ENCODE measurements at places on chromosomes 12 and 14.

DNA sequence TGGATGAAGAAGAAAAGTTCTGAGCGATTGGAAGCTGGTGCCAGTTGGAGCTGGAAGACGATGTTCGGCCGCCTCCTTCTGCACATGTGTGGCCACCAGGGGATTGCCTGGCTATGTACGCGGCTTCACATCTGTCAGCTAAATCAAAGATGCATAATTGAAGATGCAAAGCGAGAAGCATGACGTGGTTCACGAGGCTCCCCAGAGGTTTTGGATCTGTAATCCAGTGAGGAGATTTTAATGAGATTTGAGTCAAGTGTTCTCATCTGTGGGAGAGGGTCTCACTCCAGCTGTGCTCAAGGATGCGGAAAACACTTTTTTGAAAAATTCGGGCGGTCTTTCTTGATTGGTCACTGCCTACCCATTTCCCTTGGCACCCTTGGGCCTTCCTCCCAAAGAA, 94.6 kb downstream of the PAX9 start:
- no peak for DNase-seq

DNA sequence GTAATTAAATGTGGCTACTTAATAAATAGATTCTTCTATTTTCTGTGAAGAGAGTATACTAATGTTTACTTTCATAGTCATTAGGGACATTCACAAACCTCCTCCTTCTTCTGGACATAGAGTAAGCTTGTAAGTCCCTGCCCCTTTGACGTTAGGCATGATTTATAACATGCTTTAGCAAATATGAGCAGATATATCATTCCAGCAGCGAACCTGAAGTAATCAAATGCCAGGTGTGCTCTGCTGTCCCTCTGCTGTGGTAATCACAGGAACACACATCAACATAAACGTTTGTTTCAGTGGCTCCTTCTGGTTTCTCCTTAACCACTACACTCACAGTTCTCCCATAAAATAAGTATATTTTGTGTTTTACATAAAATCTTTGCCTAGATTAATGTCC, 961.8 kb downstream of the FLRT2 start:
- no peak for DNase-seq

GRCh38 chr14:69355154-69355597, 42.9 kb downstream of the ERH start:
- no peak for DNase-seq

- DNase-seq, result no peak
Measured at GRCh38 chr14:96956464-96957239, 159.5 kb downstream of the VRK1 start.

GRCh38 chr14:61703342-61704129, 8.2 kb downstream of the HIF1A start:
- DNase-seq, result no peak

GRCh38 chr12:107131832-107132616, 38.7 kb upstream of the CRY1 start:
- DNase-seq, result peak; percentile 2

GRCh38 chr12:53207042-53207441, at the start of gene ITGB7:
TSS of gene ITGB7 (minus strand) at chr12:53207251. CDS start at chr12:53200443, 6,808 bp downstream.
- no peak for DNase-seq

DNA sequence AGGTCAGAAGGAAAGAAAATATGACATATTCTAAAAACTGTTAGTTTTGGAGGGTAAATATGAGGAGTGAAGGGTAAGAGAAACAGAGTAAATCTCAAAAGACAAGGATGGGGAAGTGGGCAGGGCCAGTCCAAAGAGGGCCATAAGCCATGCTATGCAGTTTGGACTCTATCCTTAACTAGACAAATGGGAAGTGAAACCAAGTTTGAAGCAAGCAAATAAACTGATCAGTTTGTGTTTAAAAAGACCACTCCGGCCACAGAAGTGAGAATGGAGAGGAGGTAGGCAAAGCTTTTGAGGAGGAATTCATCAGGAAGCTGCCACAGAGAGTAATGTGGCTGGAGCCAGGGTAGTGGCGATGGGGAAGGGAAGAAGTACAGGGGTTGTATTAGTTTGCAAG, 37.5 kb upstream of the DAAM1 start:
- DNase-seq, result no peak

- DNase-seq, result no peak
Measured at GRCh38 chr14:22569106-22569736, 19.8 kb downstream of the DAD1 start.

GRCh38 chr12:83856803-83857202, 1055.8 kb downstream of the SLC6A15 start:
- no peak for DNase-seq
